ENCODE measurements at places on chromosomes 6 and 20. TPM values are rescaled to one million over a fixed set of nuclear protein-coding genes. Genes with fewer than 3 reads are reported as not detected.

DNA sequence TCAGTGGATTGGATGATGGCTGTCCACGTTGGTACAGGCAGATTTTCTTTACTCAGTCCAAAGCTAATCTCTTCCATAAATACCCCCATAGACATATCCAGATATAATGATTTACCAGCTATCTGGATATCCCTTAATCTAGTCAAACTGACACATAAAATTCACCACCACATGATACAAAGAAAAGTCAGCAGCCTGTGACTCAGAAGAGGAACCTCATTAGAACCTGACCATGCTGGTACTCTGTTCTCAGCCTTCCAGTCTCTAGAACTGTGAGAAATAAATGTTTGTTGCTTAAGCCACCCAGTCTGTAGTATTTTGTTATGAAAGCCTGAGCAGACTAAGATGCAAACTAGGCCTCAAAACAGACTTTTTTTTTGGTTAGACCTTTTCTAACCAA lies 431.3 kb upstream of the RNF217 start:
- no peak overlapping the region for H3K4me3 ChIP-seq
- no peaks in the 10 kb centered on the region for H3K27me3 ChIP-seq
- H3K27ac ChIP-seq = no peak overlapping the region
- no peaks in the 10 kb centered on the region for H3K36me3 ChIP-seq
- H3K4me1 ChIP-seq = no peaks in the 10 kb centered on the region

DNA sequence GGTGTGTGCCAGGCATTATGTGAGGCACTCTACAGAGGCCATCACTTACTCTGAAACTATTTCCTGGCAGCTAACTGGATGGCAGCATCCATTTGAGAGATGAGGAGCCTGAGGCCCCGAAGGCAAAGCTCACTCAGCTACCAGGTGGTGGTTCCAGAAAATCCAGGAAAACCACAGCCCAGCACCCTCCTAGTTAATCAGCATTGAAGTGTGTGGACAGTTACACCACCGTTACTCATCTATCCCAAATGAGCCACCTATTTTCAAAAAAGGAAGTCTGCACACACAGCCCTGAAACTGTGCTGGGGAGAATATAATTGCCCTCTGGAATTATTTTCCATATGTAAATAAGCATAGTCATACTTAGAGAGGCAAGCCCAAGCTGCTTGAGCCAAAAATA lies 67.4 kb downstream of the CNBD2 start:
- H3K36me3 ChIP-seq = no peaks in the 10 kb centered on the region
- H3K4me3 ChIP-seq = no peak overlapping the region
- H3K27ac ChIP-seq = no peak overlapping the region
- no peak for DNase-seq
- H3K27me3 ChIP-seq = peaks cover 5% of the 10 kb centered on the region

GRCh38 chr6:37011656-37012378 lies 6.4 kb downstream of the FGD2 start:
- H3K4me3 ChIP-seq = no peak overlapping the region
- H3K36me3 ChIP-seq = peaks cover 4% of the 10 kb centered on the region
- no peak overlapping the region for H3K27ac ChIP-seq
- peaks cover 19% of the 10 kb centered on the region for H3K4me1 ChIP-seq

The HNF4A gene
- not detected for total RNA-seq

The ETV7 gene
- 4.6 TPM for total RNA-seq

The SLC17A1 gene
- not detected for total RNA-seq

The SLC12A5 gene
- total RNA-seq = 1.7 TPM

Data from activated CD8-positive, alpha-beta T cell treated with anti-CD3 and anti-CD28 coated beads, Interleukin-2, amount 10 ng/mL, durations not matched to agents 7 days and 5 days (primary cell).